Right renal pelvis (tissue), 4 donors: ENCODE measurements at places on chromosomes 1 and 21.
A peak's percentile ranks its signal among the peaks of the same experiment; 100 is the strongest.

- no peak for DNase-seq
These were observed 21.9 kb downstream of the DLGAP3 start for GRCh38 chr1:34907487-34908090.

- no peak for DNase-seq
These were observed 129.6 kb upstream of the HOOK1 start for GRCh38 chr1:59685101-59685500.

- no peak for DNase-seq
These were observed 85.8 kb upstream of the IPO9 start for GRCh38 chr1:201742955-201743805.

GRCh38 chr1:48817505-48818114, 40.9 kb upstream of the BEND5 start:
- peak; percentile 34 for DNase-seq

GRCh38 chr1:44519035-44519676, 114.1 kb downstream of the RNF220 start:
- no peak for DNase-seq

DNA sequence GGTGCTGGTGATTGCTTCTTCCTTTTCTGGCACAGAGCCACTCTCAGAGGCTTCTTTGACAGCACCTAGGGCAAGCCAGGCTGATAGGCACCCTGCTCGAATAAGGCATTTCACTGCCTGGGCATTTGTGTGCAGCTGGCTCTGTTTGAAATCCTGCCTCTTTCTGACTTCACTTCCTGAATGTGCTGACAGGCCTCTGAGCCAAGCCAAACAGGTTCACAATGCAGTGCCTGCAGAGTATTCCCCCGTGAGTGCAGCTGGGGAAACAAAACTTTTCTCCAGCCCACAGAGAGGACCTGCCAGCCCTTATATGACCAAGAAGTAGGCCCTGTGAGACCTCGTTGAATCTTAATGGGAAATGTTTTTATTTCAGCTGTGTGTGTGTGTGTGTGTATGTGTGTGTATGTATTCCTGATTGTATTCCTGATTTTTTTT, 10.4 kb downstream of the JUN start:
- no peak for DNase-seq

DNA sequence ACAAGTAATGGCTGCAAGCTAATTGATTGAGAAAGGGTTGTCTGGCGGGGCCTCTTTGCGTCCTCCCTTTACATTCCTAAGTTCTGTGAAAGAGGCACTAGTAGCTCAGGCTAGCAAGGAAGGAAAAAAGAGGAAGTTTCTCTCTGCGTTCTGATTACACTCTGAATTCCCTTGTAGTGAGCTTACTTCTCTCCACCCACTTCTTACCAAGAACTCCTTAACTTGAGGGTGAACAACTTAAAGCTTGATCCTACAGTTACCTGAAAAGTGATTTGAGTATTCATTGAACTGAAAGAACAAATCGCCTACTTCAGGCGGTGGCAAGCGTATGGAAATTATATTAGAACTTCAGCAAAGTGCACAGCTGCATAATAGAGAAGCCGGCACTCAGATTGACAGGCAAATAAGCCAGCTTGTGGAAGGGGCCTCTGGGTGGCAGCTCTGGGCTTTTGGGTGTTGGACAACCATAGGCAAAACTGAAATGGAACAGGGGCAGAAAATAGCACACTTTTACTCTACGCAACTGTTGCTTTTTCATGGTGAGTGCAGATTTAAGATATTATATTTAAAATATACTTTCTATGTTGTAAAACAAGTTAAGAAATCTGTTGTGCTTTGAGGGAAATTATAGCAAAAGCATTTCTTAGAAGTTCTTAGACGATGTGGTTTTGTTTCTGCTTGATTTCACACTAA, 464.5 kb downstream of the USP25 start:
- DNase-seq, result peak; percentile 63

DNA sequence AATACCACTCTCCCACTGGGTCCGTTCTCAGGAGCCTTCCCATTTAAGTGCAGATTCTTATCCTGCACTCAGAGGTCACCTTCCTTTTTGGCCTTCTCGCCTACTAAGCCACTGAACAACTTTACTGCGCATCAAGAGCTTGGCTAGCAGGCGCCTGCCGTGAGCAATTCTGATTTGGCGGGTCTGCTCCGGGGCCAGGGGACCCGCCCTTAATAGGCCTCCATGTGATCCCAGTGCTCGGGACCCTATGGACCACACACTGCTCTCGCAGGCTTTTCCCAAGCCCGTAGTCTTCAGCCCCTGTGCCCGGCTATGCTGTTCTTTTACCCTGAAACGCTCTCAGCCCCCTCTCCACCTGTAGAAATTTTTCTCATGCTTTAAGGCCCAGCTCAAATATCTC, 45.1 kb downstream of the BCL9 start:
- no peak for DNase-seq

DNA sequence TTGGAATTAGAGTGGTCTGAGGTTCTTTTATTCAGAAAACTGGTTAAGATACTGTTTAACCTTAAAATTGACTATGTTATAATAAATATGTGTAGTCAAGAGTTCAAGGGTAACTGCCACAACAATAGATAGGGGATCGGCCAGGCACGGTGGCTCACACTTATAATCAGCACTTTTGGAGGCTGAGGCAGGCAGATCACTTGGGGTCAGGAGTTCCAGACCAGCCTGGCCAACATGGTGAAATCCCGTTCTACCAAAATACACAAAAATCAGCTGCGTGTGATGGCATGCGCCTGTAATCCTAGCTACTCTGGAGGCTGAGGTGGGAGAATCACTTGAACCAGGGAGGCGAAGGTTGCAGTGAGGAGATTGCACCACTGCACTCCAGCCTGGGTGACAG, 39.5 kb downstream of the PDC start:
- DNase-seq, result no peak

DNA sequence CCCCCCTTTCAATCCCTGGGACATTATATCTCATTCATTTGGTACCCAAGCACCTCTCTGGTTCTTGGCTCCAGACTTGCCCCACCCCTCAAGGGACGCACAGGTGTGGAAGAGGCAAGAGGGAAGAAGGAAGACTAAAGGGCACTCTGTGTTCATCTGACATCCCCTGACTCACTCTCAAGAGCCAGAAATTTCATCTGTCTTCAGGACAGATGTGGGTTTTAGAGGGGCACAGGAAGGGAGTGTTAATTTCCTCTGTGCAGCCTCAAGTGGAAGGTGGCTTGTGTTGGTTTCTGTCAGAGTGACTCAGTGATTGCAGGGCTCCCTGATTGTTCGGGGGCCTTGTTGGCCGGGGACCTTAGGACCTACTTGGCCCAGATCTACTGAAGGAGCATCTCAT, 2.4 kb downstream of the C2CD4D start:
- DNase-seq, result no peak

DNA sequence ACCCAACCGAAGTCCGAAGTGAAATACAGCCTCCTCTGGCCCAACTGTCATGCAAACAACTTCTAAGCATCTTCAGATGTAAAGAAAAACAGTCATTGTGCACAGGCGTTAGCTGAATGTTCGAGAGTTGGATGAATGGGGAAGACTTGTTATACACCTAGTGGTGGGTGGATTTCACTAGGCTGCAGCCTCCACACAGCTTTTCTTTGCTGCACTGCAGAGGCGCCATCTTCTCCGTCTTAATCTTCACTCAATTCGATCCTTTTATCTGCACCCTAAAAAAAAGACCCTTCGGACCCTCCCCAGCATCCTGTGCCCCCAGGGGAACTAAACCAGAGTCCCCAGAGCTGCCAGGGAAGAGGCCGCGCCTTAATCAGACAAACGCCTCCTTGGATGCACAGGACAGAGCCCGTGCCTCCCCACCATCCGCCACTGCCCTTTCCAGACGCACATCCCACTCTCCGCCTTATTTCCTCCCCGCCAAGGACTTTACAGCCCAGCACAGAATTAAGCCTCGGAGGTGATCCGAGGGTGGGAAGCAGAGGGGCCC, 1.4 kb downstream of the APP start:
- DNase-seq, result no peak

- no peak for DNase-seq
These were observed 103.5 kb downstream of the PBX1 start for GRCh38 chr1:164662462-164662861.

GRCh38 chr1:30087465-30087864, 635.9 kb downstream of the MATN1 start:
- no peak for DNase-seq

- no peak for DNase-seq
These were observed 18.5 kb downstream of the CCN1 start for GRCh38 chr1:85599076-85599491.

GRCh38 chr1:101079341-101079740, 53.8 kb upstream of the DPH5 start:
- no peak for DNase-seq

GRCh38 chr1:31785947-31786290, 21.8 kb upstream of the ADGRB2 start:
- no peak for DNase-seq

GRCh38 chr1:51642739-51643142, 25.8 kb downstream of the OSBPL9 start:
- peak; percentile 59 for DNase-seq

DNA sequence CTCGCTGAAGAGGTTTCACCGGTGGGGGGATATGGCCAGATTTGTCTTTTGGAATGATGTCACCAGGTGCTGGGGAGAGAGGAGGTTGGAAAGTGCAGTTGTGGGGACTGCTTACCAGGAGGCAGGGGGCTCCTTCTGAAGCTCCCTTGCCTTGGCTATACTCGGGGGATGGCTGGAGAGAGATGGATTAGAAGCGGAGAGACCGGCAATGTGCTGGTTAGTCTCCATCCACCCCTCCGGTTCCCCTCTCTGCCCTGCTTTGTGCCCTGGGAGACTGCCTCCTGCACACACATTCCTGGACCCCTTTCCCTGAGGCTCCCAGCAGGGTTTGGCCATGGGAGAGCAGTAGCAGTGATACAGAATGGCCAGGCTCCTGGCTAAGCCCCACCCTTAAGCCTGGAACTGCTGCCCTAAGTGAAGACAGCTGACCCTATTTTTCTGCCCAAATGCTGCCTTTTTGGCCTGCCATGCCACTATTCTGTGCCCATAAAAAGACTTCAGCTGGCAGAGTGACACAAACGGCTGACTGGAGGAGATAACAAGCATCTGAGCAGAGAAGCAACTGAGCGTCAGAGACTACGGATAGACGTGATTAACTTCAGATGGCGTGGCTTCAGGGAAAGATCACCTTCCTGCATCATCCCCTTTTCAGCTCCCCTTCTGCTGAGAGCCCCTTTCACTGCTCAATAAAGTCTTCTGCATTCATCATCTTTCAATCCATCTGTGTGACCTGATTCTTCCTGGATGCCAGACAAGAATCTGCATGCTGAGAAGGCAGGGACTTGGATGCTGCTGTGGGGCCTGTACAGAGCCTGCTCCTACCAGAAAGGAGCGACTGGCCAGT, 14.5 kb upstream of the VPS13D start:
- no peak for DNase-seq

DNA sequence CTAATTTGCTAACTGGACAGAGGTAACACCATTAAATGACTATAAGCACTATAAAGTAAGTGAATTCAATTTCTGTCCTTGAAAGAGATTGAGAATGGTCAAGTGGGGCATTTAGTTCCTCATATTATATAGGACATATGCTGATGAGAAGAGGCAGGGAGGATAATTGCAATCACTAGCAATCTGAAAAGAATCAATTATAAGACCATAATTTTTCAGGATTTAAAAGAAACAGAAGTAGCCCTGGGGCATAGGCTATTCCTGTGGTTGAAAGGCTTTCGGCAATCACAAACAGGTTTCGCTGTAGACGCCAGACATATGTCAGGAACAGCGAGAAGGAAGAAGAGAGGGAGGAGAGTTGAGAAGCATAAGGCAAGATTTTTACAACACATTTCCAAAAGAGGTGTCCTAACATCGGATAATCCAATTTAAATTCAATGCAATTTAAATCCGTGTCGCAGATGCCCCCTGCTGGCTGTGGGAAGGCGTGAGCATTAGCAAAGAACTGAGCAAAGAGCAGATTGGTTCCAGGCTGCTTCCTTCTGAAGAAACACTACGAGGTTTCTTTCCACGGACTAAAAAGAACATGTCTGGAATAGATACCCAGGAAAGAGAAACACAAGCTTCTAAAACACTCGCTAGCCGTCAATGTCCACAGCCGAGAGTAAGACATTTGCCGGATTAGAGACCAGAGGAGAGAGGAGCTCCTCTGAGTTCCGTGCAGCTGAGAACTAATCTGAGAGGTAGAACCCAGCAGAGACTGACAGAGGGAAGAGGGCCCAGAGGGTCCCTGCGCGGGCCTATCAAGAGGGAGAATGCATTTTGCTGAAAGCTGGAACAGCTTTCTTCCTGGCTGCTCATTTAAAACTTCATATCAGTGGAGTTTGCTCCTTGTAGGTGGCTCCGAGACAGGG, 27.9 kb downstream of the RGS5 start:
- no peak for DNase-seq

- peak; percentile 60 for DNase-seq
These were observed 2.5 kb upstream of the PTGER3 start for GRCh38 chr1:71049951-71050598.

DNA sequence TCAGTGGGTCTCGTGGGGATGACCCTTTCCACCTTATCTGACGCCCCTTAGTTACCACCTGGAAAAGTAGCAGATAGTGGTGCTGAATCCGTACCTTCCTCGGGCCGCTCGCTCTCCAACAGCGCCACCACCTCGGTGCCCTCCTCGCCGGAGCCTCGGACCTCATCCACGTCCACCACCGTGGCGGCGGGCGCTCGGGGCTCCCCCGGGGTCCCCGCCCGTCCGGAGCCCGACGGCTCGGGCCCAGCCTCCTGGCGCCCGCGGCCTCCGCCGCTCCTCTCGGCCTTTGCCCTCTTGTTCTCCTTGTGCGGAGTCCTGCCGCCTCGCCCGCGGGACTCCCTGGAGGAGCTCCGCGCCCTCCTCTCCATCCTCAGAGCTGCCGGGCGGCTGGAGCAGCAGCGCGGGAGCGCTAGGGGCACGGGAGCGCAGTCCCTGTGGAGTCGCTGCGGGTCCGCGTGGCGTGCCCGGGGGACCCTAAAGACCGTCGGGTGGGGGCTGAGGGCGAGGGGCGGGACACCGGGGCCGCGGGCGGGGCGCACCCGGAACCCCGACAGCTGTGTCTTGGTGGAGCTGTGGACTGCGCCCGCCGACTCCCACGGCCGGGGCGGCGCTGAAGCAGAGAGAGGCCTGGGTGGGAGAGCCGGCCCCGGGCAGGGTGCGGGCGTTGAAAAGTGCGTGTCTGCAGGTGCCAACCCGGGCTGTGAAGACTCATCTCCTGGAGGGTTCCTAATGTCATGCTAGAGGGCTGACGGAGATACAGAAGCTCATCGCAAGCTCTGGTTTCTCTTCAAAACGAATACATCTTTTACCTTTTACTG, at the start of gene NPHS2:
Gene NPHS2 (minus strand): TSS at position 452 of the 818 bp plus-strand sequence. CDS start 84 bp downstream, at position 368.
- DNase-seq, result no peak

GRCh38 chr21:34077888-34078287, 4.5 kb downstream of the MRPS6 start:
- no peak for DNase-seq
